Jurkat, Clone E6-1 (cell line): ENCODE measurements at places on chromosomes 6 and 20.

DNA sequence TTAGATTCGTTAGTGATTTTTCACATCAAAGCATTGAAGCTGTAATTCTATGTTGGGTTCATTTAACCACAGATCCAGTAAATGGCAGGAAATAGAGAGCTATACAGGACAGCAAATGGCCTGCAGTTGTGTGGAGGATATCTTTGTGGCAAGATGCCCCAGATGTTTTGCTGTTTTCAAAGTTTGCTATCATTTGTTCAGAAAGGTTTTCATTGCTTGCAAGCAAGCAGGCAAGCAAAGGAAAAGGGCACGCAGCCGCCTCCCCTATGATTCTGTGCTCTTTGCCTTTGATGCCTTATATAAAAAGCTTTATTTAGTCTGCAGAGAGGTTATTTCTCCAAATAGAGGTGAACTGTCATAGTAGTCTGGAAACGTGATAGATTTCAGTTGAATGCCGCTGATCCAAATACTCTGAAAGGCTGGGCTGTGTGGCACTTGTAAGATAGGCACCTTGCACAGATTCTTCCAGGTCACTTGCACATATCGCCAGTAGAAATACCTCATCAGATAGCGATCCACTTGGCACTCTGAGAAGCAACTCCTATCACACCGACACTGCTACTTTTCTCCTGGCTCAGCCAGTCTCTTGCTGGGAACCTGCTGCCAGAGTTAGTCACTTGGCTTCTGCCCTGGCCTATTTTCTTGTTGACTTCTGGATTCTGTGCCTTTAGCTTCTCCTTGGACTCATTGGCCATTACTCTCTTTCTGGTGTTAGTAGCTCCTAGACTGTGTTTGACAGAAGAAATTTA lies 66.4 kb downstream of the UTRN start:
- DNase-seq: peak; percentile 76

DNA sequence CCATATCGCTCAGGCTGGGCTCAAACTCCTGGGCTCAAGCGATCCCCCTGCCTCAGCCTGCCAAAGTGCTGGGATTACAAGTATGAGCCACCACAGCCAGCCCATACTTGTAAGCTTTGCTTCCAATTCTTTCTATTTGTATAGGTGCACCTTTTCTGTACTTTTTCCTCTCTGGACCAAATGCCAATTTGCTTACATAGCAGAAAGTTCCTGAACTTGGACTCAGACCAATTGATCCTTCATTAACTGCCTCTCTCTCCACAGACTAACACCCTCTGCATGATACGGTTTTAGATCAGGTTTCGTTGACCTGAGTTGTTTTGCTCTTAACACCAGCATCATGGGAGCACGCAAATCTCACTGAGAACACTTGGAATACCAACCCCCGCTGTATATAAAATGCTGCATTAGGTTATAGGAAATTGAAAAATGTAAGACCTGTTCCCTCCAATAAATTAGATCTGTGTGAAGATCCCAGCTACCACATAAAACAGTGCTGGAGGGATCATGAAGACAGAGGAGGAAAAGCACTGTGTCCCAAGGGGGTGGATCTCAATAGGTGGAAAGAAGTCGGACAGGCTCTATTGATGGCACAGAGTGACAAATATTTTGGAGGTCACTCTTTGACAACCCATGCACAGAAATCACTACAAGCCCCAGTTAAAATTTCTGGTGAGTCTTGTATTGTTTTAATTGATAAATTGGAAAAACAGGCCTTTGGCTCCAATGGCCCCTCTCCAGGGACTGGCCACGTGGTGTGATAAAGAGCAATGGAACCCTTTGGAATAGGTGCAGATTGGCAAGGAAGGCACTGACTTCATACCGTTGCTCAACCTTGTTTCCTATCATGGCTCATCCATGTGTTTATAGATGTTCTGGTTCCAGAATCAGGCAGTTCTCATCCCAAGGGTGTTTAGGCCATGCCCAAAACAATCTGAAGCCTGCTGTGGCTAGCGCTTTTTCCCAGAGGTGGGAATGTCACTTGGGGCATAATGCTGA lies 51.2 kb downstream of the ISM1 start:
- DNase-seq: no peak

DNA sequence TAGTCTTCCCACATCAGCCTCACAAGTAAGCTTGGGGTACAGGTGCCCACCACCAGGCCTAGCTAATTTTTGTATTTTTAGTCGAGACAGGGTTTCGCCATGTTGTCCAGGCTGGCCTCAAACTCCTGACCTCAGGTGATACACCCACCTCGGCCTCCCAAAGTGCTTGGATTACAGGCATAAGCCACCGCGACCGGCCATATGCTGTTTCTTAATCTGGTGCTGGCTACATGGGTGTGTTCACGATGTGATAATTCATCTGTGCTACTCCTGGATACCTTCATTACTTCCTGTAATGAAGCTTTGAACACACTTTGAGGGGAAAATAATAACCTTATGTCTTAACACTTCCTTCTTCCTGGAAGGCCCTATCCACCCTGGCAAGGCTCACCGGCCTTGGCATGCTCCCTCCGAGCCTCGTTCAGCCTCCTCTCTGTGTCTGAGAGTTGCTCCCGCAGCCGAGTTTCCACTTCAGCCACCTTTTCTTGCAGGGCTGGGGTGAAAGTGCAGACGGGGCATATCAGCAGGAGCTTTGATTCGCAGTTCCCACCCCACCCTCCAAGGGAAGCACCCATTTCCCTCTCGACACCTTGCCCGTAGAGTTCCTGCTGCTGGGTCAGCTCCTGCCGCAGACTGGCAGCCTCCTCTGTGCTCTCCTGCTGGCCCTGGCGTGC lies 5.6 kb upstream of the PSORS1C2 start:
- no peak for DNase-seq

DNA sequence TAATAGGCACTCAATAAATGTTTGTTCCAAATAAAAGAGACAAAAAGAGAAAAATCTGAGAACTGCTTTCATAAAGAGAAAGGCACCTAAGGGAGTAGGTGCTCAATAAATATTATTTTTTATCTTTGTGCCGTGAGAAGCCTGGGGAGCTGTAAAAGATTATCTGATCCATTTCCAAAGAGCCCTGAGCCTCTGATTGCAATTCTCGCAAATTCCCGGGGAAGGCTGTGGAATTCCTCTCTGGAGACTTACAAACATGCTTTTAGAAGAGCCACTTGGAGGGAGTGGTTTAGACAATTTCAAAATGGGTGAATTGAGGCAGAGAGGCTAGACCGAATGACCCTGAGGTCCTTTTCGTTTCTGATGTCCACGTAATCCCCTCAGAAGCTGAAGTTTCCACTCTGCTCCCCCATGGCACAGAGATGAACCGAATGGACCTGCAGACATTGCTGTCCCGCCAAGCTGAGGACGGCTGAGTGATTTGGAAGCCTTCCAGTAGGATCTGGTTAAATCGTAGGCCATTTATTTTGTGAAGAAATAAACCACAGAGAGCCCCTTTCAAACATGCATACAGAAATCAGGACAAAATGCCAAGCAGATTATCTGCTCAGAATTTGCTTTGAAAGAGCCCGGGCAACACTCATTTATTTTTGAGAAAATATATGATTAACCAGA lies 77.8 kb downstream of the PKHD1 start:
- DNase-seq: no peak

DNA sequence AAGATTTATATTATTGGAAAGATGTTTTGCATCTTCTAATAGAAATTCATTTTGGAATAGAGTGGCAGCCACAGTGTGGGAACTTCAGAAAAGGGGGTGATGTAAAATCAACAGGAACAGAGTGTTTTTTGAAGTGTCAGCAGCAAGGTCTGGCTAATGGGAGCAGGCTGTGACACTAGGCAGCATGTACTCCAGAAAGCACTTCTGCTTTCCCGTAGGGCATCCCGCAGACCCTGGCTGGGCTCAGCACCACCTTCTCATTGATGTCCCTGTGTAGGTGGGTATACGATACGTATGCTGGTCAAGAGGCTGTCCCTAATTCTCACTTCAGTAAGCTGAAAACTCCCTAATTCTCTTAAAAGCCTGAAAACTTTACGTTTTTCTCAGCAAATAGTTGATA lies 74.7 kb downstream of the EYA4 start:
- DNase-seq: no peak

DNA sequence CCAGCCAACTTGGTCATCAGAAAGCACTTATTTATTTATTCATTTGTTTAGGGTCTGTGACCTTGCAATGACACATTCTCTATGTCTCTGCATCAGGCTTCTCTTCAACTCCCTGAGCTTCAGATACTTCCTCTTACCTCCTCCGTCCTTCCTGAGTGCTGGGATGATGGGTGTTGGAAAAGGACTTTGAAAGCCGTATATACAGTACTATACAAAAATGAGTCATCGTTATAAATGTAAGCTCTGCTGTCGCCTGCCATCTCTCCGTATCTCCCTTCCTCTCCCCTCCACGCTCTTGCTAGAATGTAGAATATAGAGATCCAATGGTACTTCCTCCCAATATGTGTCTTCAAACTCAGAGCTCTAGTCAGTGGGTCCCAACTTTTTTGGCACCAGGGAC lies 91.9 kb upstream of the SALL4 start:
- no peak for DNase-seq

GRCh38 chr6:38722727-38723334 lies 7.7 kb downstream of the DNAH8 start:
- no peak for DNase-seq

DNA sequence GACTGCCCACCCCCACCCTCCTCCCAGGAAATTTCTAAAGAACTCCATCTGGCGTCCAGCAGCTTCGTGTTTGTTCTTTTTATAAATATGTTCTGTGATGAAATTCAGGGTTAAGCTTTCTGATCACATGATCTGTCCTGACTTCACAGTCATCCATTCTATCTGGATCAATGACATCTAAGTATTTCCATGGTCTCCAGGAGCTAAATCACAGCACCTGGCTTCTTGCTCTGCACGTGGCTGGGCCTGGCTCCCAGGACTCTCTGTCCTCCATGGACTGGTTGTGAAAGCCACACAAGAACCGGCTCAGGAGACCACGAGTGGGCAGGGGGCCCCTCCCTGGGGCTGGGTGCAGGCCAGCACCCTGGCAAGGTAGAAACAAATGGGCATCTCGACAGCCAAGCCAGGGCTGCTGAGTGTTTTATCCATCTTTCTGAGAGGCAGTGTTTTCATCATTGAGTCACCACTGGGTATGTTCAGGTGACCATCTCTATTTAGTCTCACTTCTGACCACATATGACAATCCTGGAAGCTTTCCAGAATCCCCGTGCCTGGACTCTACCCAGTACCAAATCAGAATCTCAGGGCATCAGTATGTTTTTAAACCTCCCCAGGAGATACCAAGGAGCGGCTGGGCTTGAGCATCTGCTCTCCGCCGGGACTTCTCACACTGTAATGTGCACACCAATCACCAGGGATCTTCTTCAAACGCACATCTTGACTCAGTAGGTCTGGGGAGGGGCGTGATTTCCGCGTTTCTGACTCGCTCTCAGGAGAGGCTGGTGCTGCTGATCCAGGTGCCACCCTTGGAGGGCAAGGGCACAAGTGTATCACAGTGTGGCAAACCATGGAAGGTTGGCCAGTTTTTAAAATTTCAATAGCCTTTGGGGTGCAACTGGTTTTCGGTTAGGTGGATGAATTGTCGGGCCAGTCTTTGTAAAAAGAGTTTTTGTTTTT lies 31.6 kb upstream of the PXDC1 start:
- DNase-seq: no peak

GRCh38 chr6:44829836-44830235 lies 442.3 kb downstream of the CDC5L start:
- no peak for DNase-seq

- no peak for DNase-seq
Observed at GRCh38 chr6:125728739-125729138, 20.7 kb upstream of the HEY2 start.
